ENCODE measurements at places on chromosomes 4 and X. TPM values are rescaled to one million over a fixed set of nuclear protein-coding genes. Genes with fewer than 3 reads are reported as not detected.

Gene MAGEC2
- not detected for polyA plus RNA-seq

- no peaks in the 10 kb centered on the region for H3K27me3 ChIP-seq
- no peak overlapping the region for H3K4me3 ChIP-seq
- no peak overlapping the region for H3K27ac ChIP-seq
- no peak for DNase-seq
- H3K36me3 ChIP-seq = no peaks in the 10 kb centered on the region
Measured at GRCh38 chr4:17437396-17437795, 74.5 kb downstream of the QDPR start.

- H3K27ac ChIP-seq = no peak overlapping the region
- no peaks in the 10 kb centered on the region for H3K36me3 ChIP-seq
- DNase-seq = no peak
- H3K27me3 ChIP-seq = no peaks in the 10 kb centered on the region
- no peaks in the 10 kb centered on the region for H3K4me1 ChIP-seq
Measured at GRCh38 chr4:156581282-156582063, 390.1 kb downstream of the PDGFC start.

DNA sequence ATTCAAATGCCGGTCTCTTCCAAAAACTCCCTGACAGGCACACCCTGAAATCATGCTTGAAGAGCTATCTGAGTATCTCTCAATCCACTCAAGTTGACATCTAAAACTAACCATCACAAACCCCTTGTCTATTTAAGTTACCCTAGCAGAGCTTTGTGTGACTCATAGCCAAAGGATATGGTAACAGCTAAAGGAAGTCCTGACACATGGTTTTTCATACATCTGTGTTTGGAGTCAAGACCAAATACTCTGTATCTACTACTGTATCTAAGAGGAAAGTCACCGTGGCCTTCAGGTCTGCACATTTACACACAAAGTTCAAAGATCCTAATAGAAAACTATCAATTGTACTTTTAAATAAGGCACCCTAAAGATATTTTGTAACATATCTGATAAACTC lies 239.6 kb upstream of the VCX start:
- no peak overlapping the region for H3K27ac ChIP-seq
- DNase-seq = no peak
- no peaks in the 10 kb centered on the region for H3K36me3 ChIP-seq
- no peaks in the 10 kb centered on the region for H3K27me3 ChIP-seq
- H3K4me3 ChIP-seq = no peak overlapping the region

GRCh38 chrX:149494844-149495565 lies 10.1 kb downstream of the IDS start:
- no peak overlapping the region for H3K4me3 ChIP-seq
- no peak for DNase-seq
- H3K27ac ChIP-seq = no peak overlapping the region
- peaks cover 3% of the 10 kb centered on the region for H3K36me3 ChIP-seq

DNA sequence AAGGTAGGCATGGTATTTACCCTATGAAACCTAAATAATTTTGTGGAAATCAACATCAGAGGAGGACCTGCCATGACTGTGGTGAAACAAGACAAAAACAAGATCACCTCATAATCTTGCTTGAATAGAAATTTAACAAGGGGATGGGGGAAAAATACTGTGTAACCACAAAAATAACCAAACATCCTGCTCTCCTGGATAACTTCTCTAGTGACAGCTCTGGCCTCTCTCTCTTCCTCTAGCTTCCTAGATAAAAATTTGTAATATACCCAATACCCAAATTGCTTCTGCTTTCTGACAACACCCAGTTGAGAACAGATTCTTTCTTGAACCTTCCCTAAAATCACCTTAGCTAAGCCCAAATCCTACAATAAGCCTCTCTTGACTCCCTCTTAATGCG lies 11.9 kb upstream of the TIGD2 start:
- H3K4me1 ChIP-seq = no peaks in the 10 kb centered on the region
- H3K36me3 ChIP-seq = no peaks in the 10 kb centered on the region
- no peaks in the 10 kb centered on the region for H3K27me3 ChIP-seq
- no peak for DNase-seq
- no peak overlapping the region for H3K4me3 ChIP-seq

Gene ADH1A
- polyA plus RNA-seq = not detected

Data from sigmoid colon (tissue), 7 donors.